Tracheal epithelial cell (primary cell): ENCODE measurements at places on chromosomes 1 and 21. TPM values are rescaled to one million over a fixed set of nuclear protein-coding genes. Genes with fewer than 3 reads are reported as not detected.

PANK4 gene
- 29.6 and 41.1 TPM in 2 replicates for total RNA-seq

SLC9C2 gene
- not detected in 2 replicates for total RNA-seq

SAMD11 gene
- 0.48 and 0.64 TPM in 2 replicates for total RNA-seq

RPS6KA1 gene
- total RNA-seq: 77.8 and 81.2 TPM in 2 replicates

FAM72C gene
- under 0.01 and 0.21 TPM in 2 replicates for total RNA-seq
